Mucosa of gallbladder (tissue), 1 donor: ENCODE measurements at places on chromosomes 12 and 14.

DNA sequence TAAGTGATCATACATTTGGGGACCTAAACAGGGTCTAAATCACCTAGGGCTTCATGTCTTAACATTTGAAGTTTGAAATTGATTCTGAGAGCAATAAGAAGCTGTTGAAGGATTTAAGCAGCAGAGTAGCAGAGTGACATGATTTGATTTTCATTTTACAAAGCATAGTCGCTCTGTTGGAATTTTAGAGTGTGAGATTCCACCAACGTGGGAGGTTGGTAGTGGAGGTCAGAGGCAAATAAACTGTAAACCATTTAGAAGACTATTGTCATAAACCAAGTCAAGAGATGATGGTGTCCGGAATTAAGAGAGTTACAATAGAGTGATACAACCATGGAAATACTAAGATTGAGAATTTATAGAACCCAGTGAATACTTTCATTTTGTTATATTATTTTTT lies 52.7 kb upstream of the ZDHHC17 start:
- no peak for DNase-seq

DNA sequence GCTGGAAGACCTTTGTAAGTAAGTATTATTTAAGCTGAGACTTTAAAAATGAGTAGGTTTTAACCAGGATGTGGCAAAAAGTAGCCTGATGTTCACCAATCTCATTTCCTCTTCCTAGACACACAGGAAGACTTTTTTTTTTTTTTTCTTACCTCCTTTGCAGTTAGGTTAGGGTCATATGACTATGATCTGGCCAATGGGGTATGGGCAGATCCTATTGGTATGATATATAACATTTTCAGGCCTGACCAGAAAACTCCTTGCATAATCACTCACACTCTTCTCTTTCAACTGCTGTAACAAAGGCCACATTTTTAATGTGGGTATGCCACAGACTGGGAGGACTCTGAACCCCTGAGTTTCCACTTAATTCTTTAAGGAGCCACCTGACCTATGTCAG lies 2.7 kb upstream of the RPS6KA5 start:
- DNase-seq = no peak

DNA sequence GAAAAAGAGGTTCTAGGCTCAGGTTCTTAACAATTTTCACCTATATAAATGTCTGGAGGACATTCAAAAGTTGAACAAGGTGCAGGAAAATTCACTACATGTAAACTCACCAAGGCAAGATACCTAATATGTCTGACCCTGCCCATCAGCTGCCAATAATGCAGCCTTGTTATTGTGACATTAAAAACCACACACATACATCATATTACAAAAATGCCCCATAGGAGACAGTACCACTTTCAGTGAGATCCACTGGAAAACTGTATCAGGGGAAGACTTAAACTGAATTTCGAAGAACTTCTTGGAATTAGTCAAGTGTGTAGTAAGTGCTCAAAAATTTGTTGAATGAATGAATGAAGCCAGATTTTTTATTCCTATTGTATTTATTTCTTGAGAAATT lies 83.1 kb downstream of the KICS2 start:
- no peak for DNase-seq

GRCh38 chr12:118307069-118307954 lies 65.4 kb downstream of the TAOK3 start:
- DNase-seq = no peak

DNA sequence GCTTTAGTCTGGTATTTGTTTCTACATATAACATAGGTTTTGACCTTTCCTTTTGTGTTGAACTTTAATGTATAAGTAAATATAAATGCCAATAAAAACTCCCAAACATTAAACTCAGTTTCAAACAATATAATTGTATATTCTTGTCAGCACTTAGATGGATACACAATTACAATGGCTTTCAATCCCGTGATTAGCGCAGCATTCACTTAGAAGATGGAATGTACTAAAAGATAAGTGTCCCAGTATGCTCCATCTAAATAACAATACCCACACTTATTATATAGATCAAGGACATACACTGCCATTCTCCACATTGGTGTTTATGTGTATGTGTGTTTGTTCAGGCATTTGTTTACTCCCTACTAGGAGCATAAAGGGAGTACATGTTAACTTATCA lies 193.1 kb downstream of the SOX5 start:
- no peak for DNase-seq

GRCh38 chr12:132117558-132117875 lies 26.6 kb downstream of the DDX51 start:
- no peak for DNase-seq

GRCh38 chr12:19151298-19151697 lies 21.8 kb downstream of the PLEKHA5 start:
- no peak for DNase-seq

- DNase-seq = peak; percentile 50
Observed at GRCh38 chr12:130013771-130014484, 110.1 kb upstream of the TMEM132D start.
